Stimulated activated CD8-positive, alpha-beta memory T cell treated with anti-CD3 and anti-CD28 coated beads, Interleukin-7, amount 100 ng/mL, for 4 hours (primary cell): ENCODE measurements at places on chromosomes 5 and 9.

DNA sequence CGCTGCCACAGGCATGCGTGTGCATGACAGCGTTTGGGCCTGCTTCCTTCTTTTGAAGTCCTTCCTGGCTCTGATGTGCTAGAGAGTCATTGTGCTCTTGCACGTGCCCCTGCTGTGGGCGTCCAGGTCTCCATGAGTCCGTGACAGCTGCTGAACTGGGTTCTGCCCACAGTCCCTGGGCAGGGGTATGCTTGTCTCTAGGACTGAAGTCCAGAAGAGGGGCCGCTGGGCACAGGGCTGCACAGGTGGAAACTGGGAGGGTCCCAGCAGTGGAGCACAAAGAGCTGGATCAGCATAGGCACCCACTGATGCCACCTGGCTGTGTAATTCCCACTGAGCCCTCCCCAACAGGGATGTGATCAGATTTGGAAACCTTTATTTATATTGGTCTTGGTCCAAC is 169.4 kb downstream of the IRX2 start:
- DNase-seq = no peak

- DNase-seq = no peak
Measured at GRCh38 chr9:92723299-92723625, 41.4 kb downstream of the BICD2 start.

- no peak for DNase-seq
Measured at GRCh38 chr9:132447346-132447745, 37.3 kb downstream of the CFAP77 start.

GRCh38 chr5:179795049-179795862 is 1.5 kb downstream of the LTC4S start:
- DNase-seq = no peak

DNA sequence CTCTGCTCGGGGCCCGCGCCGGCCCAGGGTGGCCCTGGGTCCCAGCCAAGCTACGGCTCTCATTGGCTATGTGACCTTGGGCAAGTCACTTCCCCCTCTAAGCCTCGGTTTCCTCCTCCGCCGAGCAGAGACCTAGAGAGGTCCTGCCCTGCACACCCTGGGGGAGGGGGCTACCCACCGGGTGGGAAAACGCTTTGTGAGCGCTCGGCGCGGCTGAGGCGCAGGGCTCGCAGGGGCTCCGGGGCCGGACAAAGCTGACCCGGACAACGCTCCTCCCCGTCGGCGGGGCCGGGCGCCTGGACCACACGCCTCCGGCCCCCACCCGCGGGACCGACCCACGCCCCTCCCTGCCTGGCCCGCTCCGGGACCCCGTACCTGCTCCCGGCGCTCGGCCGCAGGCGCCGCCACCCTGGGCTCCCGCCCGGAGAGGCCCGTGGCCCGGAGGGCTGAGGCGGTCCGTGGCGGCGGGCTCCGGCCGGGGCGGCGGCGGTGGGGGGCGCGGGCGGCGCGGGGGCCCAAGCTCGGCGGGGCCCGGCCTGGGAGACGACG is 85.7 kb upstream of the MELK start:
- no peak for DNase-seq

- DNase-seq = no peak
Measured at GRCh38 chr9:117103438-117104110, 311.3 kb downstream of the ASTN2 start.

DNA sequence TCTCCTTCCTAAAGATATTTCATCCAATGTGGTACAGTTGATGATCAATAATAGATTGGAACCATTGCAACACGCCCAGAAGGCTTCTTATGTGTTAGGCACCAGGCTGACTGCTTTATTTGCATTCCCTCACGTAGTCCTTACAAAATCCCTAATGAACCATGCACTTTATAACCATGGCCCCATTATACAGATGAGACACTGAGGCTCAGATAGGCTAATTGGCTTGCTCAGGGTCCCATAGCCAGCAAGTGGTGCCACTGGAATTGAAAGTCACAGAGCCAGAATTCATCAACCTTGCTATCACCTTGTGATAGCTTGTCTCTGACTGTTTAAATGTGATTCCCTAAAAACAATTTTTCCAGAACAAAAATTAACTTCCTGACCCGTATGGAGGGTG is 27.8 kb upstream of the RAI14 start:
- DNase-seq = no peak

DNA sequence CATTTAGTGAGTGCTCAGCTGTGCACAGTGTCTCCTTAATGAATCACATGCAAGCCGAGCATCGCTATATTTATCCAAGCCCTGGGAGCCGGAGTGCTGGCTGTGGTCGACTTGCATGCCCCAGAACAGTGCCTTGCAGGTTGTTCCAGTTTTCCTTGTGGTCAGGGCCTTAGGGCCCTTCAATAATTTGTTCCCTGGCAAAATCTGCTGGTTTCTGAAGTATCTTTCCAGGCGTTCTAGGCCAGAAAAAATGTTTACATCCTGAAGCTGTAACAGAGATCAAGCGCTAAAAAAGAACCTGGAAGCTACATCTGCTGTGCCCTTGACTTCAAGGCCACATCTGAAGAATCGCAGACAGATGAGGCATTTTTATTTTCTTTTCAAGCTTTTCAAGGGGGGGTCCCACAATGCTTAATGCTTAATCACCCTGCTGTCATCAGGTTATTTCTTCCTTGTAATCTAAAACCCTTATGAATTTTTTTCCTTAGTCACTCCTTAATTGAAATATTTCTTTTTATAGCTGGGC is 105.8 kb downstream of the DOCK2 start:
- DNase-seq = no peak

DNA sequence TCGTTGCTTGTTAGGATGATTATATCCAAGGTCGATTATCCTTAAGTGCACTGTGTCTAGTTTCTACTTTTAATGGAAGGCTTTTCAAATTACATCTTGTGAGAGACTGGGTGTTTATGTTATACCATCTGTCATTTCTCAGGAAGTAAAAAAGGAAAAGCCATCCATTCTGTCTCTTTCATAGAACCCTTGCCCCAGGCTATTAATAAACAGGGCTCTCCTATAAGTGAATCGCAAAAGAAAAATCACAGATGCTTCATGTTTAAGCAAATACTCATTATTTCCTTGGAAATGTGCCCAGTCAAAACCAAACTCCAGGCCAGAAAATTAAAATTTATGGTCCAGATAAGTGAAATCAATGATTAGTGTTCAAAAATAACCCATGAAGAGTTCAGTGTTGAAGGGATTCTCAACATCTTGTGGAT is 58.1 kb downstream of the STARD4 start:
- no peak for DNase-seq

GRCh38 chr9:78026947-78027346 is 4.7 kb downstream of the GNAQ start:
- DNase-seq = no peak

DNA sequence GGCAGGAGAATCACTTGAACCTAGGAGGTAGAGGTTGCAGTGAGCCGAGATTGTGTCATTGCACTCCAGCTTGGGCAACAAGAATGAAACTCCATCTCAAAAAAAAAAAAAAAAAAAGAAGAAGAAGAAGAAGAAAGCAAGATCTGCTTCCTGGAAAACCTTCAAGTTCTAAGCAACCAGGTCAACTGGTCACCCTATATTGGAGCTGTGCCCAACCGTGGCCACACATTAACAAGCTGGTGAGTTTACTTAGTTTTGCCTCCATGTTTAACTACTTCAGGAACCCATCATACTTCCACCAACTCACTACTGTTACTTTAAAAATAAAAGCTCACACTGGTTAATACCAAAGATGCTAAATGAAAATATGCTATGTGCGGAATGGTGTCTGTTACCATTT is 12.3 kb upstream of the SKP1 start:
- DNase-seq = no peak

DNA sequence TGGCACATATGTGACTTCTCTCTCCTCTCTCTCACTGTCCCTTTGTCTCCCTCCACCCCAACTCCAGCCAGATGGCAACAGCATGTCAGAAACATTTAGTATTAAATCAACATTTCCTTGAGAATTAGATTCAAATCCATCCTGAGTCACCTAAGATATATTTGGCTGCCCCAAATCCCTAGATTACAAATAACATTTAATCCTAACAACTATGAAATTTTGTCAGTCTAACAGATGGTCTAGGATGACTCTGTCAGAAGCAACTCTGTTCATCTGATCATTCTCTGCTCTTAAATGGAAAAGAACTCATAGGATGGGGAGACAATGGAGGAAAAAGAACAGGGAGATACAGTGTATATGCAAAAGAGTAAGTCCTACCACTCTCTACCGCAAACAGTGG is 201.2 kb downstream of the TSSK1B start:
- DNase-seq = no peak

- no peak for DNase-seq
Measured at GRCh38 chr9:90898228-90898627, 96.6 kb downstream of the SYK start.

GRCh38 chr9:123615381-123615780 is 259.4 kb downstream of the CRB2 start:
- no peak for DNase-seq

DNA sequence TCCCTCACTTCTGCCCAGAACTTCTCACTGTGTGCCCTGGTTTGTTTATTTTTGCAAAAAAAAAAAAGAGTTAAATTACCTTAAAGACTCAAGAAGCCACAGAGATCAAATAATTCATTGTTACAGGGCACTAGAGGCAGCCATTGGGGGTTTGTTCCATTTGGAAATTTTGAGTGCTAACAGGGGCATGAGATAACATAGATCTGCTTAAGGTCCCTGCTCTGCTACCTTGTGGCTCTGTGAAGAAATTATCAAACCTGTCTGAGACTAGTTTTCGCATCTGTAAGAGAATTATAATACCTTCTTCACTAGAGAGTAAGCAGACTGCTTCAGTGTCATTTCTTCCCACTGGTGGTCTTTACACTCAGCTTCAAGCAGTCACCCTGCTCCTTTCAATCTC is 394 bp downstream of the TLR4 start:
- DNase-seq = no peak

DNA sequence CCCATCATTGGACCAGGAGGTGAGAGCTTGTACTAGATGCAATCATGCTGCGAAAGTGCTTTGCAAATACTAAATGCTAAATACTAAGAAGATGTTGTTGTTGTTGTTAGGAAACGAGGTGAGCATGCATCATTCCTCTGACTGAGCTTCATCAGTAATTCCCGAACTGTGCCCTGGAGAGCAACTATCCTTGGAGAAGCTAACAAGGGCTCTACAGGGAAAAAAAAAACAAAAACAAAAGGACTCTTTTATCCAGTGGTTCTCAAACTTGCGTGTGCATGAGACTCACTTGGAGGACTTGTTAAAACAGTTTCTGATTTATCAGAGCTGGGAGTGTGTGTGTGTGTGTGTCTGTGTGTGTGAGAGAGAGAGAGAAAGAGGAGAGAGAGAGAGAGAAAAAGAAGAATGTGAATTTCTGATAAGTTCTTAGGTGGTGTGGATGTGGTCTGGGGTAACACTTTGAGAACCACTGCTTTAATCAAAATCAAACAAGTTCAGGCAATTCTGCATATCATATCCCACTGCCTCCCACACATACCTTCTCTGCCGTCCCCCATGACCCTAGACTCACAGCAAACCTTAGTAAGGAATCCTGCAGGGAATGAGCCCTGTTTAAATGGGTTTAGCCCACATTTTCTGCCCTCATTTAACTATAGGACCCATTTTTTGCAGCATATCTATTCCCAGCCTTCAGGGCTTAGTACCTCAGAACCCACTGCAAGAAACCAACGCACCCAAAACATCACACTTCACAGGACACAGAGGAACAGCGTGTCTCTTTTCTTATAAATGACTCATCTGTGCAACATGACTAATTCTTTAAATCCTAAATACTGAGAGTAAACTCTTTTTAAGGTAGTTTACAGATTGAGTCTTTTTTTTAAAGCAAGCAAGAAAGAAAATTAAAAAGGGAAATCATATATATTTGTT is 48.9 kb downstream of the PDE6A start:
- no peak for DNase-seq

DNA sequence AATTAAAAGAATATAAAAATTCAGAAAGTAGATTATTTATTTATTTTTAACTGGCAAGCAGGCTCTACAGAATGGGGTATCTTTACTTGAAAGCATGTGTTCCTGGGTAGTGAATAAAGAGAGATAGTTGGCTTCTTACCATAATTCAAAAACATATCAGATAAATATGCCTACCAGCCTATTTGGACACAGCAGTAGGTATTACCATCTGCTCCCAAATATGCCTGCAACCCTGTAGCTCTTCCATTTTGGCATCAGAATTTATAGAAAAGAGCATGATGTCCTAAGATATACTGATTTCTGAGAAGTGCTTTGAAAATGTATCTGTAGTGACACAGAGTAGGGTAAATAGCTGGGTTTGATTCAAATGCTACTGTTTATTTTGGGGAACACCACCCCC is 1300.5 kb upstream of the DMAC1 start:
- no peak for DNase-seq

- no peak for DNase-seq
Measured at GRCh38 chr5:56412601-56413379, 179.7 kb upstream of the ANKRD55 start.

DNA sequence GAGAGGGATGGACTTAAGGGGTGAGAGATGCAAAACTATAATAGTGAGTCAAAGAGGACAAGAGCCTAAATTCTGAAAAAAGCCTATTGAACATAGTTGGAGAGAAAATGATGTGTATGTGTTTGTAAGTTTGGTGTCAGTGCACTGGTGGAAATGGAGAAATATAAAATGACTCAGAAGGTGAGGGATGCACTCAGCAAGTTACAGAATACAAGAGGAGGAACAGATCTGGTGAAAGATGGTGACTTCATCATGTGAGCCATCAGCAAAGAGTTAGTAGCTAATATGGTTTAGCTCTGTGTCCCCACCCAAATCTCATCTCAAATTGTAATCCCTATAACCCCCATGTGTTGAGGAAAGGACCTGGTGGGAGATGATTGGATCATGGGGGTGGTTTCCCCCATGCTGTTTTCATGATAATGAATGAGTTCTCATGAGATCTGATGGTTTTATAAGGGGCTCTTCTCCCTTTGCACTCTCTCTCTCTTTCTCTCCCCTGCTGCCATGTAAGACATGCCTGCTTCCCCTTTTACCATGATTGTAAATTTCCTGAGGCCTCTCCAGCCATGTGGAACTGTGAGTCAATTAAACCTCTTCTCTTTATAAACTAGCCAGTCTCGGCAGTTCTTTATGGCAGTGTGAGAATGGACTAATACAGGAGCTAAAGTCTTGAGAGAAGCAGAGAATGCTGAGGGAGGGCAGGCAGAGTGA is 30.4 kb upstream of the FYB1 start:
- DNase-seq = no peak

GRCh38 chr9:135990468-135991429 is 29.6 kb upstream of the UBAC1 start:
- DNase-seq = no peak
